ENCODE measurements at places on chromosomes 6 and 20.

GRCh38 chr6:14187406-14187805, 69.8 kb downstream of the CD83 start:
- DNase-seq = no peak

GRCh38 chr20:13173201-13173600, 47.9 kb upstream of the ISM1 start:
- DNase-seq = no peak

GRCh38 chr6:170175644-170176135, 115.2 kb downstream of the DLL1 start:
- no peak for DNase-seq

GRCh38 chr6:7998103-7998725, 66.0 kb downstream of the BLOC1S5 start:
- no peak for DNase-seq

- no peak for DNase-seq
Observed at GRCh38 chr6:13560651-13561044, 13.8 kb upstream of the SIRT5 start.

DNA sequence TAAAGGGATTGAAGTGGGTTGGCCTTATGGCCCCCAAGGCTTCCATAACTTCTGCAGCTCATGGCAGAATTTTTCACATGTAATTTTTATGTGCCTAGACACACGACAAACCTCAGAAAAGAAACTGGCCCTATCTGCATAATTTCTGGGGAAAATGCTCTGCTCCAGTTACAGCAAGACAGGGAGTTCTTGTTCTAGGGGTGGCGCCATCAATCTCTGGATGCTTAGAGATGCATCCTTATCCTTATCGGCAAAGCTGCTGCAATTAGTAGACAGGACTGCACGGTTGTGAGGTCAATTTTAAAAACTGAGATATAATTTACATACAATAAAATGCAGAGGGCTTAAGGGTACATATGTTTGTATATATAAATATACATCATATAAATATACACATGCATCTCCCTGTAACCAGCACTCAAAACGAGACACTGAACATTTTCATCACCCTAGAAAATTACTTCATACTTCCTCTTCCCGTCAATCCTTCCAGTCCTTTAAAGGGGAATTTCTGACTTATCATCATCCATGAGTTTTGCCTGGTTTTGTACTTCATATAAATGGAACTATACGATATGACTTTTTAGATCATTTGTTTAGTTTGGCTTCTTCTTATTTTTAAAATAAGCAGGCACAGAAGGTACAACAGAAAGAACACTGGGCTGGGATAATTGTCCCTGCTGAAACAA, 10.2 kb downstream of the ELMO2 start:
- DNase-seq = no peak

GRCh38 chr6:131744432-131745287, 33.8 kb upstream of the CTAGE9 start:
- DNase-seq = no peak

DNA sequence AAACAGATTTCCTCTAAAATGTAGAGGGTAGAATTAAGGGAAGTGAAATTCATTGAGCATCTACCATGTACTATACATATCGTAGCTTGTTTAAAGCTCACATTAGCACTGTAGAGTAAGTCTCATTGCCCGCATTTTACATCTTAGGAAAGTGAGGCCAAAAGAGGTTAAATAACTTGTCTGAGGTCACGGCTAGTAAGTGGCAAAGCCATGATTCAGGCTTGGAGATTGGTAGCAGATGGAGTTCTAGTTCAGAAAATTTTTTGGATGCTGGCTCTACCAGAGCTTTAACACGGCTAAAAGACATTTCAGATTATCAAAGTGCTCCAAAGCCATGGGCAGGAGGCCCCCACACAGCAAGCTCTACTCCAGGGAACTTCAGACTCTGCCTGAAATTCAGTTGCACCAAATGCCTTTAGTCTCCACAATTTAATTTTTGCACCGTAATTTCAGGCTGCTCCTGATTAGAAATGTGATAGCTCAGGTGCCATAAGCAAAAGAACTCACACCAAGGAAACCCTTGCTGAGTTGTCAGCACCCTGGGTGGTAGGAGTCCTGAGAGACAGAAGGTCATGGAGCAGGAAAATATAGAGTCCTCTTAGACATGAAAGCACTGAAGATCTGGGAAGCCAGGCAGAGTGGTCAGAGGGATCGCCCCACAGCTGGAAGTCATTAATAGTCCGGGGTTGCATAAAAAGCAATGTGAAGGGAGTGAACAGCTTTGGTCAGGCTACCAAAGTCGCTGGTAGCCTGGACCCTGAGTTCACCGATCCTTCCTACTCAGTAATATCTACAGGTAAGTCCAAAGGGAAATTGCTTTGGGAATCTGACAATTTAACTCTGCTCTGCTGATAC, 55.2 kb upstream of the ASIP start:
- DNase-seq = no peak

- no peak for DNase-seq
Observed at GRCh38 chr6:19848465-19849029, 11.4 kb downstream of the ID4 start.

DNA sequence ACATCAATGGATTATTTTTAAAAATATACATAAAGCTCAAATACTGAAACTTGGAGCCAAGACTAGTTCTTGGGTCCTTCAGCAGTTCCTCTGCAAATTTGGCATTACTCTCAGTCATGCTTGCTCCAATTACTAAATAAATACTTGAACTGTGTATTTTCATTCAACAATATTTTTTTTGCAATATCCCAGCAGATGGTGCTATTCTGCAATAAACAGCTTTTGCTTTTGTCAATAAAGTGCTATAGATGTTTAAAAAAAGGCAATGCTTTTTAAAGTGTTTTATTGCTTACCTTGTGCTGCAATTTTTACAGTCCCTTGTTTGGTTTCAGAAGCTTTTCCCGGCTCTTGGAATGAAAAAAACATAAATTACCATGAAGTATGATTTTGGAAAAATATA, 243.4 kb downstream of the TRDN start:
- no peak for DNase-seq

DNA sequence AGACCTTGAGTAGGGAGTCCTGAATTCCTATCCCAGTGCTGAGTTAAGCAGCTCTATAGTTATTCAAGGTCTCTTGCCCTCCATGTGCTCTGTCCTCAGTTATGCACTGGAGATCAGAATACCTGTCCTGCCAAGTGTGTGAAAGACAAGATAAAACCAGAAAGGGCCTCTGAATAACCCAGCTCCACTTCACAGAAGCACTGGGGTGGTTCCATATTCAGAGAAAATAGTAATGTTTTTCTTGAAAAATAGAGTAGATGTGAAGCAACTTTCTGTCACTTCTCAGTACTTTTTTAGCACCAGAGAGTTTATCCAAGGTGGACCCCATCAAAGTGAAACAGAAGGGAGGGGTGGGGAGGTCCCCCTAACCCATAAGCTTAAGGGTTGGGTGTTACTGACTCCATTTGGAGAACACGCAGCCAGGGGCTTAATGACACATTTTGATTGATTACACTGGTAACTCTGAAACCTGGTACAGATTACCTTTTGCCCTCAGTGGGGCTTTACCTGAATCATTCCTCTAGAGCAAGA, 509.8 kb upstream of the JARID2 start:
- DNase-seq = no peak

- DNase-seq = no peak
Observed at GRCh38 chr6:141475259-141475658, 657.5 kb upstream of the GJE1 start.

GRCh38 chr20:18195931-18196330, 58.3 kb downstream of the KAT14 start:
- no peak for DNase-seq

GRCh38 chr6:80287112-80287511, 180.6 kb downstream of the BCKDHB start:
- no peak for DNase-seq

GRCh38 chr20:48749437-48749836, 78.4 kb downstream of the PREX1 start:
- DNase-seq = no peak

GRCh38 chr6:166584853-166585429, 1.5 kb downstream of the RAMACL start:
- no peak for DNase-seq

GRCh38 chr6:108616973-108617372, 56.3 kb downstream of the FOXO3 start:
- no peak for DNase-seq

GRCh38 chr6:34491091-34491430, 25.2 kb downstream of the PACSIN1 start:
- DNase-seq = no peak

DNA sequence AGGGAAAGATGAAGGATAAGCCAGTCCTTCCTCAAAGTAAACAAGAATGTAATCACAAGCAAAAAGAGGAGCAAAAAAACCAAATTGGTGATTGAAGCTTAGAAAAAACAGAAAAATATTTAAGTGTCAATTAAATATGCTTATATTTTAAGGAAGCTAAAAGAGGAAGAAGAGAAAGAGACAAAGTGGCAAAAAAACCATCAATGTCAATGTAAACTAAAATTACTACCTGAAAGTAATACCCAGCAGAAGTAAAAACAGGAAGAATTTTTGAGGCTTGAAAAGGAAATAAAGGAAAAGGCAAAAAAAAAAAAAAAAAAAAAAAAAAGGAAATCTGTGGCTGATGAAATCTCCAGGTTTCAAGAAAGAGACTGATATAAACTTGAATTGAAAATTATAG, 36.2 kb upstream of the OGFRL1 start:
- no peak for DNase-seq

GRCh38 chr6:136609873-136610706, 59.9 kb upstream of the MAP7 start:
- DNase-seq = no peak

- DNase-seq = no peak
Observed at GRCh38 chr6:168943231-168943905, 310.3 kb downstream of the THBS2 start.

DNA sequence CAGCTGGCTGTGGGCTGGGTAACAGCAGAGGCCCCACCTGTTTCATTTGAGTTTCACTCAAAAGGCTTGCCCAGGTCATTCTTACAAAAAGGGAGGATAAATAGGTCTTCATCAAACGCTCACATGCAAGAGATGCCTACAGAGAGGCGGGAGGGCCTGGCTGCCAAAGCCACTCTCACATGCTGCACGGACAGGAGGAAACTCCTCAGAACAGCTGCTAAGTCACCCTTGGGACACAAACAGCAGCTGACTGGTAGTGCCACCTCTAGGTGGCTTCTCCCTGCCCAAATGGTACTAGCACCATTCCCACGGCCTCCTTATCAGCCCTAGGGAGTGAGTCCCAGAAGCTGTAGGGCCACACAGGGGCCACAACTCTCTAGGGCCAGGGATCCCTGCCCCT, 23.8 kb downstream of the SLC22A23 start:
- no peak for DNase-seq

- no peak for DNase-seq
Observed at GRCh38 chr6:7230327-7230691, 82.7 kb downstream of the SSR1 start.

DNA sequence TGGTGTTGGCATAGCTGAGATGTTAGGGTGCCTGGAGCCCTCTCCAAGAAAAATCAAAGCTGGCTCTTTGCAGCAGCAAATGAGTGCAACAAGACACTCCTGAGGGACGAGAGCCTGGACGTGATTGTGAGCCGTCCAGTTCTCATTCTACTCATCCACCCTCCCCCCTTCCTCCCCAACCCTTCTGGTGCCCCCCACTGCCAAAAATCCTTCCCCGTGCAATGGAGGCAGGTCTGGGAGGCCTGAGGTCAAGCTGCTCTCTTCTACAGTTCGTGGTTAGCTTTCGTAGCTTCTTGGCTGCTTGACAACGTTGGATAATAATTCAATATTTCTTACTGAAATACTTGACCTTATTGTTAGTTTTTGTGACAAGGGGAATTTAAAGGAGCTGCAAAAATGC, 185.3 kb upstream of the SUPT3H start:
- DNase-seq = no peak

- no peak for DNase-seq
Observed at GRCh38 chr6:7169296-7169721, 61.5 kb downstream of the RREB1 start.

GRCh38 chr6:140464720-140465119, 1090.3 kb upstream of the CITED2 start:
- no peak for DNase-seq

- DNase-seq = no peak
Observed at GRCh38 chr6:89346433-89346832, 6.1 kb downstream of the UBE2J1 start.

DNA sequence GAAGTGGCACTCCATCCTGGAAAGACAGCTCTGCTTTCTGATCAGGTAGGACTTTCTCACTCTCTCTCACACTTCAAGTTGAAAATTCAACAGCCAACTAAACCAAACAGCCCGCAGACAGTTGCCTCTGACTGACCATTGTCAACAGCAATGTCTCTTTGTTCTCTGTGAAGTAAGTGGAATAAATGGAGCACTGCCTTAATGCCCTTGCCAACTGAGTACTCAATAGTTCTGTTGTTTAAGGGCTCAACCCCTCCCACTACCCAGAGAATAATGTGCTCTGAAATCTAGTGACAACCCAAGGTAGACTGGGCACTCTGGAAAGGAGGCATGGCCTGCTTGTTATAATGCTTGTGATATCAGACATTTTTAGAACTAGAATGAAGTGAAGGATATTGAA, 16.8 kb upstream of the BCLAF1 start:
- DNase-seq = no peak

GRCh38 chr20:17699931-17700351, at the start of gene BANF2:
TSS of gene BANF2 (plus strand) at chr20:17699966. CDS start at chr20:17725026, 25,060 bp downstream.
- DNase-seq = no peak

DNA sequence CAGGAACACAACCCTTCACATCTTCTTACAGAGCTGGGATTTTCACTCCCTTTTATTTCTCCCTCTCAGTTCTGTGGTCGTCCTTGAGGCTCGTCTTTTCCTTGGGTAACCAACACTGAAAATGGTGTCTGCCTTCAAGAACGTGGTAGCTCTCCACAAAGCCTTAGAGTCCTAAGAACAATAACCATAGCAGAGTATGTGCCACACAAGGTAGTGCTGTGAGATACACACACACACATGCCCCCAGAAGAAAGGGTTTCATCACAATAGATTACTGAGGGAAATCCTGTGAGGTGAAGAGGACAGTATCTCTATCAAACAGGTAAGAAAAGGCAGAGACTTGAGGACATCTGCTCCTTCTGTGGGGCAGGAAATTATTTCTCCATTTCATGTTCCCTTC, 104.8 kb upstream of the HDAC2 start:
- DNase-seq = no peak

GRCh38 chr6:43987838-43988439, 139.3 kb downstream of the MRPL14 start:
- no peak for DNase-seq

- DNase-seq = no peak
Observed at GRCh38 chr6:34554291-34555006, 1.7 kb downstream of the SPDEF start.

DNA sequence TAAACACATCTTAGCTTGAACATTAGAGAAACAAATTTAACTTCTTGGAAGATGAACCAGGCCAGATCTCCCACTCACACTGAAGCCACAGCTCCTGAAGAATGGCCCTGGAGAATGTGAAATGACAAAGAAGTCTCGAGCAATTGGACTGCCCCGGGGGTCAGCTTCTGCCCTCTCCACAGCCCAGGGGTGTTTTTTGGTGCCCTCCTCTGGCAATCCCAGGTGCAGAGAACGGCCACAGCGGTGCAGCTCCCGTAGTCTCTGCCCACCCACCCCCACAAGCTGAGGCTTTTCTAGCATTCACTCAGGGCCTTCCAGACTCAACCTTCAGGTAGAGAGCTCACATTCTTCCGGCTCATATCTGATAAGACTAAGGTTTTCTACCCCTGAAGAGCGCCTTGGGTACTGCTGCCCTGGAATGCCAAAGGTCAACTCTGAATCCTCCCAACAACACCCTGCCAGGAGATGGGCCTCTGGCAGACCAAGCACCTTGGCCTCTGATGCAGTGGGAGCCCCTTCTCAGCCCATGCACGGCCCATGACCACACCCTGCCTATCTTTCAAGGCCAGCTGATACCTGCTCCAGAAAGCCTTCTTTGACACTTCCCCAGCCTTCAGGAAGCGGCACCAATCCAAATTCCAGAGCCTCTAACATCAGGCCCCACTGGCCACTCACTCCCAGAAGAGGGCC, 208.3 kb downstream of the SYNDIG1 start:
- no peak for DNase-seq

Measured in activated naive CD4-positive, alpha-beta T cell treated with Interleukin-2 at 50 U/mL for 16 hours (primary cell).